ENCODE measurements at places on chromosomes 4 and X.

- DNase-seq = no peak
Measured at GRCh38 chrX:54357414-54358377, at the start of gene WNK3. Gene WNK3, minus strand, starts transcription at chrX:54358046.

GRCh38 chr4:86033171-86033570 is 326.7 kb downstream of the MAPK10 start:
- no peak for DNase-seq

DNA sequence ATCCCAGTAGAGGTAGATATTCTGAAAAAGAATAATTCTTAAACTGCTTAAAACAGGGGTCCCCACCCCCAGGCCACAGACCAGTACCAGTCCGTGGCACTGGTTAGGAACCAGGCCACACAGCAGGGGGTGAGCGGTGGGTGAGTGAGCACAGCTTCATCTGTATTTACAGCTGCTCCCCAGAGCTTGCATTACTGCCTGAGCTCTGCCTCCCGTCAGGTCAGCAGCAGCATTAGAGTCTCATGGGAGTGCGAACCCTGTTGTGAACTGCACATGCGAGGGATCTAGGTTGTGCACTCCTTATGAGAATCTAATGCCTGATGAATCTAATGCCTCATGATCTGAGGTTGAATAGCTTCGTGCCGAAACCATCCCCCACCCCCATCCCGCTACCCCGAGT is 76.8 kb downstream of the FAM114A1 start:
- DNase-seq = no peak

DNA sequence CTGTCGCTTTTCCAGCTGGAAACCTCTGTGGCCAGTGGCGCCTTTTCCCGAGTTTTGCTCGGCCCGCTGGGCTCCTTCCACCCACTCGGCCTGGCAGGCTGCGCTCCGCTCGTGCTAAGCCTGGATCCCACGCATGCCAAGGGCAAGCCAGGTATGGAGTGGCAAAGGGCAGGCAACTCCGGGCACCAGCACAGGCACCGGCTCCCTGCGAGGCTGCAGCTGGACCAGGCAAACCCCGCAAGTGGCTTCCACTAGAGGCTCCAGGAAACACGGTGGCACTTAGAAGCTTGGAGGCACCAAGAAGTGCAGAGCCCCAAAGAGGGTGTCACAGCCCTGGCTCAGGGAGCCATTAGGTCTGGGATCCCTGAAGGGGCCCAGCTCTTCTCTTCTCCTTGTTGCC is 59.5 kb downstream of the PPA2 start:
- DNase-seq = no peak

- no peak for DNase-seq
Measured at GRCh38 chrX:71098951-71099506, 3.4 kb downstream of the FOXO4 start.

GRCh38 chr4:52105276-52105675 is 54.2 kb downstream of the SPATA18 start:
- no peak for DNase-seq

DNA sequence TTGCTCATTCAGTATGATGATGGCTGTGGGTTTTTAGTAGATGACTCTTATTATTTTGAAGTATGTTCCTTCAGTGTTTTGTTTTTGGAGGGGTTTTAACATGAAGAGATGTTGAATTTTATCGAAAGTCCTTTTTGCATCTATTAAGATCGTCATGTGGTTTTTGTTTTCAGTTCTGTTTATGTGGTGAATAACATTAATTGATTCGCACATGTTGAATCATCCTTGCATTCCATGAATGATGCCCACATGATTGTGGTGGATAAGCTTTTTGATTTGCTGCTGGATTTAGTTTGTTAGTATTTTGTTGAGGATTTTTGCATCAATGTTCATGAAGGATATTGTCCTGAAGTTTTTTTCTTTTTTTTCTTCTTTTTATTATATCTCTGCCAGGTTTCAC is 347.4 kb upstream of the EPHA5 start:
- DNase-seq = no peak

- DNase-seq = no peak
Measured at GRCh38 chrX:4754878-4755604, 1041.6 kb upstream of the PRKX start.

GRCh38 chr4:31068257-31069075 is 348.3 kb downstream of the PCDH7 start:
- DNase-seq = no peak

DNA sequence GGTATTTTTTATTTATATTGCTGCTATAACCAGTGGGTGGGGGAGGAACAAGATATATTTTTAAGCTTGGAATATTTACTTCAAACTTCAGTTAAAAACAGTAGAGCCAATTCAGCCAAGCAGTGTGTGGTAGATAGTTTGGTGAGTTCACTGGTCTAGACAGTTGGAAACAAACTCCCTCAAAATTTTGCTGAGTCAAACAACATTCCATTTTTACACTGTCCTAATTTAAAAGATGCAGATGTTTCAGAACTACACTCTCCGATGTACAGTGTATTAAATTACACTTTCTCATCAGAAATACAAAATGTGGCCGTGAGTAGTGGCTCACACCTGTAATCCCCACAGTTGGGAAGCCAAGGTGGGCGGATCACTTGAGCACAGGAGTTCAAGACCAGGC is 23.3 kb downstream of the PRKX start:
- no peak for DNase-seq

DNA sequence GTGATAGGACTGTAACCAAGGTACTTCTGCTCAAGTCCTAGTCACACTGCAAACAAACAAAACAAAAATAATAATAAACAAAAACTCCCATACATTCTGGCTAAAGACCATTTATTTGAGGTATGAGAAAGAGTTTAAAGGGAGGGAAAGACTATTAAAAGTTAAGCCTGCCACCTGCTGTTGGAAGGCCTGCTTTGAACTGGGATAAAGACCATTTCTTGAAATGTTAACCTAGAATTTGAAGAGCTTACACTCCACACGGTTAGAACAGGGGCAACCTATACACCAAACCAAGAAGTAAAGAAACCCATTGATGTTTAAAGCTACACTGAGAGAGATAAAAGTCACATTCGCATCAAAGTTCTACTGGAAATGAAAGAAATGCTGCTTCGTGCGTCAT is 548.7 kb upstream of the DIPK2B start:
- no peak for DNase-seq

All from NK-92 treated with Interleukin-12 subunit alpha and Interleukin-12 subunit beta, amount 100 ng/mL, for 24 hours (cell line).